ENCODE measurements at places on chromosomes 1 and 21.

GRCh38 chr1:52978045-52978444, 51.0 kb downstream of the SCP2 start:
- no peak for DNase-seq

GRCh38 chr1:32106663-32107275, 1.1 kb upstream of the KPNA6 start:
- DNase-seq, result no peak

DNA sequence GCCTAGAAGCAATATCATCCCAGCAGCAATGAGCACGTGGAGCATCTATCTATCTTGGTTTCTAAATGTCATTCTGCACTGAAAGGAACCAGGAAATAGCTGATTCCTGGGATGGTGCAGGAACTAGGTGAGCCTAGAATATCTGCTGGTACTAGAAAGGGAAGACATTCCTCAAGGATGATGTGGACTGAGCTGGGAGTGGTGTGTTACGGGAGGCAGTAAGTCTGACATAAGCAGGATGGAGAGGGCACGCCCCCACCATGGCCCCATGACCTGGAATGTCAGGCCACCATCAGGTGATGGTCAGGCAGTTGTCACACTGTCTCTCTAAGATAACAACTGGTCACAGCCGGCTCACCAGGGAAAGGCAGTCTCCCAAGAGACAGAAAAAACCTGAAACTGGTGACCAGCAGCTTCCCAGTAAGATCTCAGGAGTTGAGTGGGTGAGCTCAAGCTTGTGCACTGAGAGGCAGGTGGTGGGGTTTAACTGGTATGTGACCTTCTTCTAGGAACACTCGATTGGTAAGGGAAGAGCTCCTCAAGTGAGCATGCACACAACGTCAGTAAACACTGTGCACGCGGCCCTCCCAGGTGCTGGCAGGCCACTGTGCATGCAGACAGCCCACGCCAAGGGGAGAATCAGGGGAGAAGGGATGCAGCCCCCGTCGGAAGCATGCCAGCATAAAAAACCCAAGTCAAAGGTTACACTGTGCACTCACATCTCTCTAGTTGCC, 148.7 kb downstream of the ADSS2 start:
- DNase-seq, result no peak

DNA sequence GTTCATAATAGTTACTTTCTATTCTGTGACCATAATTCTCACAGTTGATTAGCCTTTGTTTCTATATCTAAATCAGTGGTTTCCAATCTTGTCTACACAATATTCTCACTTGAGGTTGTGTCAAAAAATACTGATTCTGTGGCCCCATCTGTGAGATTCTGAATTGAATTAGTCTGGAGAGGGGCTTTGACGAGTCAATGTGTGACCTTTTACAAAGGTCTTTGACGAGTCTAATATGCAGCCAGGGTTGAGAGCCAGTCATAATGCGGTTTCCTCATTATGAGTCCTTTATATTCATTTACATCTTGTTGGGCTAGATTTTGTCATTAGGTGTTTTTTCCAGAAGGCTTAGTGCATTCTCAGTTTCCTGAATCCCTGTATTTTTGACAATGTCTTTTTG, 19.7 kb downstream of the FCRL5 start:
- DNase-seq, result no peak

- no peak for DNase-seq
Observed at GRCh38 chr1:25978403-25978802, 19.5 kb downstream of the PAFAH2 start.

GRCh38 chr1:159989581-159989980, 35.5 kb upstream of the SLAMF9 start:
- DNase-seq, result no peak

GRCh38 chr1:119027759-119028158, 39.6 kb upstream of the TBX15 start:
- no peak for DNase-seq

- DNase-seq, result no peak
Observed at GRCh38 chr1:154572468-154573167, 5.0 kb downstream of the CHRNB2 start.

DNA sequence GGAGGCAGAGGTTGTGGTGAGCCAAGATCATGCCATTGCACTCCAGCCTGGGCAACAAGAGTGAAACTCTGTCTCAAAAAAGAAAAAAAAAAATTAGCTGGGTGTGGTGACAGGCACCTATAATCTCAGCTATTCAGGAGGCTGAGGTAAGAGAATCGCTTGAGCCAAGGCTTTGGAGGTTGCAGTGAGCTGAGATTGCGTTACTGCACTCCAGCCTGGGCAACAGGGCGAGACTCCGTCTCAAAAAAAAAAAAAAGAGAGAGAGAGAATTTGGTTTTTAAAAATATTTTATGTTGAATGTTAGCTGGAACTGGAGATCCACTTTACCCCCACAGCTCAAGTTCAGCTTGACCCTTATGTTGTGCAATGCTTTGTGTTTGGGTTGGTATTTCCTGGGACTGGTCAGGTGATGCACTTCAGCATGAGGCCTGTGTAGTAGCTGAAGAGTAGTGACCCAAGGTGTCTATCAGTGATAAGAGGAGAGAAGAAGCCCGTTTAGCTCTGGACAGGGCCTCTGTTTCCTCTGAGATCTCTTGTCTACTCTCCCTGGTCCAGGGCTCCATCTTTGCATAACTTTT, 36.8 kb upstream of the MACF1 start:
- DNase-seq, result no peak

GRCh38 chr21:27703791-27704190, 736.9 kb upstream of the ADAMTS5 start:
- DNase-seq, result no peak

DNA sequence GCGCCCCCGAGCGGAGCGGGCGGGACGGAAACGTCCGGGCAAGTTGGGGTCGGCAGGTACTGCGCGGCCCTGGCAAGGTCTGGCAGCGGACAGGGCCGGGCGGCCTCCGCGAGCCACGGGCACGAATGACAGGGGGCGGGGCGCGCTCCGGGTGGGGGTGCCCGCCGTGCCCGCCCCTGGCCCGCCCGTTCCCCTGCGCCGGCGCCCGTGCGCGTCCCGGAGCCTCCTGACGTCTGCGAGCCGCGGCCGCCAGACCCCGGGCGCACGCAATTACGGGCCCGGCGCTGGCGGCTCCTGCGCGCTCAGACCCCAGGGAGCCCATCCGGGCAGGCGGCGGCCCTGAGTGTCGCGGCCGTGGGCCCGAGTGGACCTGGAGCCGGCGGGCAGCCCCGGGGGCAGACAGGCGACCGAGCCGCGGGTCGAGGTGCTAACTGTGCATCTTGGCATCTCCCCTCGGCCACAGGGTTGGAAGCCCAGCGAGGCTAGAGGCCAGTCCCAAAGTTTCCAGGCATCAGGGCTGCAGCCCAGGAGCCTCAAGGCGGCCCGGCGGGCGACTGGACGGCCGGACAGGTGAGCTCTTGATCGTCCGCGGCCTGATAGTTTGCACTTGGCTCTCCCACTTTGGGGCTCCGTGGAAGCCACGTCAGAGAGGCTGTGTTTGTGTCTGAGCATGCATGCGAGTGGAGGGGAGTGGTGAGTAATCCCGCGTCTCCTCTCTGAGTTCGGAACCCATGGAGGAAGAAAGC, 918 bp downstream of the MIB2 start:
- peak; percentile 65 for DNase-seq

- no peak for DNase-seq
Observed at GRCh38 chr1:172724765-172725613, 66.1 kb downstream of the FASLG start.

- no peak for DNase-seq
Observed at GRCh38 chr21:42460391-42461184, 35.4 kb downstream of the RSPH1 start.

DNA sequence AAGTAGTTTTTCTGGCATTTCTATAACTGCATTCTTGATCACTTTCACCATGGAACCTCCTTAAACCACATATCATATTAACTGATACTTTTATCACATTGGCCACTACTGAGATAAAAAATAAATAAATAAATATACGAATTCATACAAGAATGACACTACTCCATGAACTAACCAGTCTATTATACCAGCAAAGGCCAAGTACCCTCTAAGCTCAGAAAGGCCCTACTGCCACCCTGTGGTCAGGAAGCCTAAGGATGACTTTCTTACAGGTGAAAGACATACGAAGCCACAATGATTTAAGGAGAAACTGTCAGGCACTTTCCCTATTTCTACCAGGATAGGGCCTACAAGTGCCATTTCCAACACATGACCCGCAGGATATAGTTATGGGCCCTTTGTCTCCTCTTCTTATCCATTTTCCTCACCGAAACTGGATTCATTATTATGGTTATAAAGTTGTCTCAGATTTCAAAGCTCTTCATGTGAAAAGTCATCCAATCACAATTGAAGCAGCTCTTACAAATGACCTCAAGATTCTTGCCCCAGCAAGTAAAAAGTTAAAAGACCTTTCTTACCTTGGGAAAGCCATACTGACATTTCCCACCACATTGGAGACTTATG, 23.9 kb downstream of the DNAJC8 start:
- DNase-seq, result no peak

DNA sequence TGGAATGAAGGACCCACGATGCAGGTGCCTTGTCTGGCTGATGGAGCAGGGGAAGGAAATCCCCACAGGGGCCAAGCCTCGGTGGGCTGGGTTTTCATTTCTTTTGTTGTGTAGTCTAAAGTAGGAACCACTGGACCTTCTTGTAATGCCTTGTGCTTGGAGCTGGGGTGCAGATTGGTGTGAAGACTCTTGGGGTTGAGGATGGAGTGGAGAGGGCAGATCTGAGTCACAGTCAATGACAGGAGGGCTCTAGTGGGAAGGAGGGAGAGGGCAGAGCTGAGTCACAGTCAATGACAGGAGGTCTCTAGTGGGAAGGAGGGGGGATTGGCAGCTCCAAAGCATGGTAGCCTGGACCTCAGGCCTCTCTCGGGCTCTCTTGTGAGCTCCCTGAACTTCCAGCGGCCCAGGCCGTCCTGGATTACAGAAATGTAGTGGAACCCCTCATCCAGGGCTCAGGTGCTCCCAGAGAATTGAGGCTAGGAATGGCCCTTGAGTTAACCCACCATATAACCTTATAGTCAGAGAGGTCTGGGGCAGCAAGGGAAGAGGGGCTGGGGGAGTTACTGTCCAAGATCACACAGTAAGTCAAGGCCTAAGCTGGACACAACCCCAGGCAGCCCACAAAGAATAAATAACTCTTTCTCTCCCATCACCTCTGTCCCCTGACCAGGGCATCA, 313.8 kb downstream of the MATN1 start:
- peak; percentile 19 for DNase-seq

DNA sequence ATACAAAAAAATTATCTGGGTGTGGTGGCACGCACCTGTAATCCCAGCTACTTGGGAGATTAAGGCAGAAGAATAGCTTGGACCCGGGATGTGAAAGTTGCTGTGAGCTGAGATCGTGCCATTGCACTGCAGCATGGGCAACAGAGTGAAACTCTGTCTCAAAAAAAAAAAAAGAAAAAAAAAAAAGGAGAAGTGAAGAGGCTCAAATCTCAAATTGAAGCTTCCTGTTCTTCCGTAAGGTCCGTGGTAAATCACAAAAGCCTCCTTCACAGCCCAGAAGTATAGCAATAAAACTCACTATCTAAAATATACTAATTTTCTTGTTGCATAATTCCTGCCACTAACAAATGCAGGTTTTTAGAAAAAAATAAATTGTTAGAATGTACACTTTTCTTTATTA, 498.2 kb upstream of the BRINP3 start:
- no peak for DNase-seq

- no peak for DNase-seq
Observed at GRCh38 chr1:57204091-57204490, 219.8 kb downstream of the DAB1 start.

DNA sequence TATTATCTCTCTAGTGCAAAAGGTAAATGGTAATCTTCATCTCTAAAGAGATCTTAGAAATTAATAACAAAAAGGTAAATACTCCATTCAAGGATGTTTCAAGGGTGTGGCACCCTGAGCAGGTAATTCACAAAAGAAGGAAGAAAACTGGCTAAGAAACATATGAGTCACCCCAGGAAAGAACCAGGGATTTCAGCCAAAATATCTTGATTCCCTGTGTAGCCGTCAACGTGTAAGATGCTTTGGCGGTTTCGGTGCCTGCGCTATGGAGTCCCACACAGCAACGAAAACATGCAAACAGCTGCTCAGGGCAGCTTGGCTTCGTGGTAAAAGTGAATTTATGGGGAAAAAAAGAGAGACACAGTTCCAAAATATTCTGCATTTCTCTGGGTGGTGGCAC, 3.7 kb downstream of the ITGB2 start:
- DNase-seq, result no peak

GRCh38 chr21:33899199-33899598, 16.4 kb downstream of the ATP5PO start:
- DNase-seq, result no peak

DNA sequence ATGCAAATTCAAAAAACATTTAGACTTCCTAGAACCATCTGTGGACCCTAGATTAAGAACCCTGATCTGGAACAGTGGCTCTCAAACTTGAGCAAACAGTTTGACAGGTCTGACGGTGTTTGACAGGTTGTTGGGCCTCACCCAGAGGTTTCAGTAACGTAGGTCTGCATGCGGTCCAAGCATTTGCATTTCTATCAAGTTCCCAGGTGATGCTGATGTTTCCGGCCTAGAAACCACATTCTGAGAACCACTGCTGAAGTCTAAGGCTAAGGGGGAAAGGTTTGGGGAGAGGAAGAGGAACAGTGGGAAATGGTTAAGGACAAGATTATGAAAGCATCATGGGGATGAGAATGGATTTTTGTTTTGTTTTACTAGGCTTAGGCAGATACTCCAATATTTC, 48.6 kb downstream of the MDM4 start:
- no peak for DNase-seq

DNA sequence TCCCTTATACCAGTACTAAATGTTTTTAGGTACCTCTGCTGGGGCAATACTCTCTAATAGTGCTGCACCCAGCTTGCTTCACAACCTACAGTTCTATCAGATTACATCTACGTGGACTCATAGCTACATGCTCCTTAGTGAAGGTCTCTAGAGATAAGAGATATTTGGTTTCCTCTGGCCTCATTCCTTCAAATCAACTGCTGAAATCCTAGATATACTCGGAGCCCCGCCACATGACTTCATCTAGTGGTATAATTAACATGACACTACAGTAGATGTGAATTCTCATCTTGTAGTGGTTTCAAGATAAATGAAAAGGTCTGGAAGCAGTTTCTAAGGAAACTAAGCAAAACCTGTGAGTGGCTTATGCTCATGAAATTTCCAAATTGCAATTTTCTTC, 115.4 kb downstream of the SMYD2 start:
- no peak for DNase-seq

DNA sequence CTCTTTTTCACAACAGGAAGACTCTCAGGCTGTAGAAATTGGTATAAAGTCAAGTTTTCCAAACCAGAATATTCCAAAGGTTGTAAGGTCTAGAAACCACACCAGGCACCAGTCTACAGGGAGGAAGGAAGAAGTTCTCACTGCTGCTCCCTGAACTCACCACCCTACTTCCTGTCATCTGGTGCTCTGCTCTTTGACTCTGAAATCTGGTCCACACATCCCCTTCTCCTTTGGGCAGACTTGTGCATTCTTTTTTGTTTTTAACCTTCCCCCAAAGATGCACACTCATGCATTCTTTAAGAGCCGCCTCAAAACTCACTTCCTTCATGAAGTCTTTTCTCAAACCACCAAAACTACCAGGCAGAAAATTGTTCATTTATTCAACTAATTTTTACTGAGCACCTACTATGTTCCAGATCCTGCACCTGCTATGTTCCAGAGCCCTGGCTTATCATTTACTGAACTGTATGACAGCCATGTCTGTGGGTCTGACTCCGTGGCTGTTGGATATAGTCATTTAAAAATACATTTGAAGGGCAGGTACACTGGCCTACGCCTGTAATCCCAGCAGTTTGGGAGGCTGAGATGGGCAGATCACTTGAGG, 30.1 kb upstream of the EPS15 start:
- no peak for DNase-seq
